IMR-90 (cell line): ENCODE measurements at places on chromosomes 1 and 21. TPM values are rescaled to one million over a fixed set of nuclear protein-coding genes. Genes with fewer than 3 reads are reported as not detected.
A peak's percentile ranks its signal among the peaks of the same experiment; 100 is the strongest.

DNA sequence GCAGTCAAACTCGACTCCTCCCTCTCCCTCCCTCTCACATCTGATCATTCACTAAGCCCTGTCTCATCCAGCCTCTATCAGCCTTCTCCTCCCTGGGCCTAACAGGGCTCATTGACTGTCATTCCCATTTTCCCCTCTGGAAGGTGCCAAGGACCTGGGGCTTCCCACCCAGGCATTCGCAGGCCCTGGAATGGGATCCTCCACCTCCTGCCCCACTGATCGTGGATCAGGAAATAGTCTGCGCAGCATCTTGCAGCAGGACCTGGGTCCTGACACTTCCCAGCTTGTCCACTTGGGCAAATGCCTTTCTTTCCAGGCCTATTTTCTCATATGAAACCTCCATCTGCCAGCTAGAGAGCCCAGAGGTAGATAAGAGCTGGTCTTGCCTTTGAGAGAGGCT, 71.2 kb upstream of the ZC3H12A start:
- H3K4me1 ChIP-seq: no peaks in the 10 kb centered on the region
- peaks cover 3% of the 10 kb centered on the region; the same call in 1 of the 2 replicates for H3K27me3 ChIP-seq
- H3K4me3 ChIP-seq: no peak overlapping the region
- no peak for DNase-seq

GRCh38 chr21:24289539-24289938, 1317.7 kb downstream of the MRPL39 start:
- no peaks in the 10 kb centered on the region for H3K27me3 ChIP-seq
- DNase-seq: no peak
- H3K36me3 ChIP-seq: no peaks in the 10 kb centered on the region
- H3K4me1 ChIP-seq: no peaks in the 10 kb centered on the region

DNA sequence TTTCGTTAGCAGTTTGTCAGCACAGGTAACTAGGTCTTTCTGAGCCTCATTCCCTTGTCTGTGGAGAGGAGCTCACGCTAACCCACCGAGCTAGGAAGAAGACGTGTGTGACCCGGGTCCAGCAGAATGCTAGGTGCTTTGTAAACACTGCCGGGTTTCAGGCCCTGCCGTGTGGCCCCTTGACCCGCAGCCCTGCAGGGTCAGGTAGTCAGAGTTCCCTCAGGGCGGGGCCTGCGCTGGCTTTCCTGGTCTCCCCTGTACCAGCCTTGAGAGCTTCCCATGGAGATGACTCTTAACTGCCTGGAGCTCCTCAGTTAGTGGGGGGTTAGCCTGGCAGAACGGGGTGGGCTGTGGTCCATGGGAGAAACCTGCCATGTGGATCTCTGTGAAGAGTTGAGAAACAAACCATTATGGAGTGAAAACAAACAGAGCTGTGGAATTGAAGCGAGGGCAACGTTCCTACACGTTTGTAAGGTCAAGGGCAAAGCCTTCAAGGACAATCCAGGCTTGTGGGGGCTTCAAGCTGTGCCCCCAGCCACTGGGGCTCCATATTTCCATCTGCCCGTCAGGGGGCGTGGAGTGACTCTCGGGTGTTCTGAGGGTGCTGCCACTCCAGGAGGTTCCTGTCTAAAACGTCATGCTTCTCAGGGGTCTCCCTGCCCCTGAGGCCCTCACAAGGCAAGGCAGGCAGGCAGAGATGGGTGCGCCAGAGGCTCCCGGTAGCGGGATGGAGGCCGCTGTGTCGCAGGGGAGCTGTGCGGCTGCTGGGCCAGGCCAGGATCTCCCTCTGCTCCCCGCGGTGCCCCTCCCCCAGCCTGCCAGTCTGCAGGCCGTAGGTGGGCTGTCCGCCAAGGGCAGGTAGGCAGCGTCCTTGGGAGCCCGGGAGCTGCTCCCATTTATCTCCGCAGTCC, 23.8 kb downstream of the LHX4 start:
- peaks cover 16% of the 10 kb centered on the region for H3K27me3 ChIP-seq
- H3K36me3 ChIP-seq: no peaks in the 10 kb centered on the region
- H3K4me1 ChIP-seq: peaks cover 4% of the 10 kb centered on the region; the same call in 1 of the 2 replicates
- H3K4me3 ChIP-seq: no peak overlapping the region

DNA sequence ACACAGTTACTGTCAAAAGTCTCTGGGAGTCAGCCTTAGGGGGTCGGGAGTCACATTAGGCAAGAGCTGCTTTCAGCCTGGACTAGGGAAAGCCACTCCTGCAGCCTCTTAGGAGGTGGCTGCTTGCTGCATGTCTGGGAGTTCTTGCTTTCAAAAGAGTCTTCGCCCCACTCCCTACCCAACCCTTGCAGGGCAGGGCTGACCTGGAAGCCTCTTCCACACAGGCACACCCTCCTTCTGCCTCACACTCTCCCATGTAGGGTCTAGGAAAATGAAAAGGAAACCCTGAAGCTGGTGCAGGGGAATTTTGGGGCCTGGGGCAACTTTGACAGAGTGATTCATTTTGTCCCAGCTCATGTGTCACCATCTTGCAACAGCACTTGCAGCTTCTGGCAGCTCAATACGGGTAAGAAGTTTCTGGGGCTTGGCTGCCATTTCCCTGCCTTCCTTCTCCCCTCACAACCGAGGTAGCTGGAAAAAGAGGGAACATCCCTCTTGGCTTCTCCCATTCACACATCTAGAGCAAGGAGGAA, 37.3 kb downstream of the KCND3 start:
- no peaks in the 10 kb centered on the region for H3K36me3 ChIP-seq
- H3K4me3 ChIP-seq: no peak overlapping the region
- H3K27me3 ChIP-seq: peaks cover 2% of the 10 kb centered on the region
- no peak overlapping the region for H3K27ac ChIP-seq
- no peak for DNase-seq

DNA sequence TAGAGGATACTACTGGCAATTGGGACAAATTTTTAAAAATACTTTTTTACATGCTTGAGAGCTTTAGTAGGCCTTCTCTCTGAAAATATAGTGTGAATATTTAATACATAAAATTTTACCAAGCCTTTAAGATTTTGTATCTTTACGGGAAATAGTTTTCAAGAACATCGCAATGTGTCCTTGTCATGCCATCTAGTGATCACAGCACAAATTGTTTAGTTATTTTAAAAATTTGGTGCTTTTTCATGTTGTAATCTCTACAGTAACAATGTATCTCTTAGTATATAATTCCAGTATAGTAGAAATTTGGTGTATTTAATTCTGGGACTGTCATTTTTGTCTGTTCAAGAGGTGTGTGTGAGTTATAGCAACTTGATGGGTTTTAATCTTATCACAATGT, 6.7 kb downstream of the CDC7 start:
- H3K36me3 ChIP-seq: no peaks in the 10 kb centered on the region
- no peak overlapping the region for H3K27ac ChIP-seq
- H3K4me1 ChIP-seq: no peaks in the 10 kb centered on the region; the same call in 1 of the 2 replicates
- no peak for DNase-seq
- no peak overlapping the region for H3K4me3 ChIP-seq

DNA sequence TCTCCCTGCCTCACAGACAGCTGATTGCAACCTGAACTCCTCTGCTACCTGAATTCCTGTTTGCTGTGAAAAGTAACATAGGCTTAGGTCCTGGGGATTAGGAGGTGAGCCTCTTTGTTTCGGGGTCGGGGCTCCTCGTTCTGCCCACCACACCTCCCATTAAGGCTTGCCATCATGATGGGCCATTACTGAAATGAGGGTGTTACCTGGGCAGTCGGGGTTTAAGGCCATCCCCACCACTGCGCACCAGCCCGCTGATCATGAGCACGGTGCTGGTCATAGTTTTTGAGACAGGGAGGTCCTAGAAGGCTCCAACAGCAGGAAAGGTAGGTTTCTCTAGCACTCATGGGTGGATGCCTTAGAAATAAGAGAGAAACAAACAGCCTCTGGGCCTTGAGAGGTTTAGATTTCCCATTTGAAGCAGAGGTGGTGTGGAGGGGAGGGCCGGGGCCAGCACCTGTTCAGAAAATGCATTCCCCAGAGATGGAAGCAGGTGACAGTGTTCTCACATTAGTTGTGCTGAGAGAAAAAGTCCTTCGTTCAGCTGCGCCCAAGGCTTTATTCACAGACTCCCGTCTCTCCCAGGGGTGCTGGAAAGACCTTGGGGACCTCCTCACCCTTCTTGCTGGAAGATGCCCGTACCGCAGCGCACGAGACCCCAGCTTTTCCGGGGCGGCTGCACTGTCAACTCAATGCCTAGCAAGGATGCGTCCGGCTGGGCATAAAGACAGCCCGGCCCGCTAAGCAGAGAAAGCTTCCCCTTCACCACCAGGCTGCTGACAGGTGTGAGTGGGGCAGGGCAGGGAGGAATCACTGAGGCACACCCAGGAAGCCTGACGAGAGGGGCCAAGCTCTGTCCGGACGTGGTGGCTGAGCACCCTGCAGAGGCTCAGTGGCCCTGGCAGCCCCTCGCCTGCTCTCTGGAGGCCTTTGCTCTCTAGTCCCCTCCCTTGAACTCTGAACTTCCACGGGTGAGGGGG, 125.5 kb downstream of the PGBD5 start:
- peaks cover 2% of the 10 kb centered on the region; the same call in 1 of the 2 replicates for H3K27me3 ChIP-seq
- no peaks in the 10 kb centered on the region for H3K36me3 ChIP-seq
- H3K4me1 ChIP-seq: no peaks in the 10 kb centered on the region
- H3K4me3 ChIP-seq: no peak overlapping the region
- no peak overlapping the region for H3K27ac ChIP-seq
- no peak for DNase-seq

- H3K4me3 ChIP-seq: peak overlapping the region; percentile 93
- peaks cover 8% of the 10 kb centered on the region for H3K4me1 ChIP-seq
- H3K36me3 ChIP-seq: peaks cover 21% of the 10 kb centered on the region
- no peak for DNase-seq
- H3K27ac ChIP-seq: peak overlapping the region; percentile 70; the same call in 1 of the 2 replicates
- no peaks in the 10 kb centered on the region for H3K27me3 ChIP-seq
Measured at GRCh38 chr1:11058595-11059154, 1.1 kb downstream of the SRM start.

GRCh38 chr1:117871013-117871412, 58.4 kb downstream of the GDAP2 start:
- H3K36me3 ChIP-seq: peaks cover 31% of the 10 kb centered on the region
- no peak overlapping the region for H3K4me3 ChIP-seq
- no peak for DNase-seq
- no peak overlapping the region for H3K27ac ChIP-seq

- no peak overlapping the region for H3K4me3 ChIP-seq
- H3K4me1 ChIP-seq: no peaks in the 10 kb centered on the region
- H3K27me3 ChIP-seq: peaks cover under 1% of the 10 kb centered on the region; the same call in 1 of the 2 replicates
Measured at GRCh38 chr1:168146626-168147025, 9.9 kb upstream of the GPR161 start.

DNA sequence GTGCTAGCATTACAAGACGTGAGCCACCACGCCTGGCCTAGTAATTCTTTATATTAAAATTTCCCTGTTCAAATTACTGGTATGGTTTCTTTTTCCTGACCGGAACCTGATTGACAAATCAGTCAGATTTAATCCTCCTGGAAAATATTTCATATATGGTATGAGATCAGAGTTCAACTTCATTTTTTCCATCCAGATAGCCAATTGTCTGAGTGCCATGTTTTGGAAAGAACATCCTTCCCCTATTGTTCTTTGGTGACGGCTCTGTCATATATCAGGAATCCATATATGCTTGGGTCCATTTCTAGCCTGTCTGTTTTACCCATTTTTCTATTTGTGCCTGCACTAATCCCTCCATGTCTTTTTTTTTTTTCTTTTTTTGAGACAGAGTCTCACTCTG, 39.1 kb upstream of the KLF17 start:
- DNase-seq: no peak
- no peaks in the 10 kb centered on the region for H3K36me3 ChIP-seq
- no peak overlapping the region for H3K4me3 ChIP-seq
- no peak overlapping the region for H3K27ac ChIP-seq
- 0 out of 2 replicates have a peak, but pooled peaks cover 2% of the 10 kb centered on the region for H3K4me1 ChIP-seq

DNA sequence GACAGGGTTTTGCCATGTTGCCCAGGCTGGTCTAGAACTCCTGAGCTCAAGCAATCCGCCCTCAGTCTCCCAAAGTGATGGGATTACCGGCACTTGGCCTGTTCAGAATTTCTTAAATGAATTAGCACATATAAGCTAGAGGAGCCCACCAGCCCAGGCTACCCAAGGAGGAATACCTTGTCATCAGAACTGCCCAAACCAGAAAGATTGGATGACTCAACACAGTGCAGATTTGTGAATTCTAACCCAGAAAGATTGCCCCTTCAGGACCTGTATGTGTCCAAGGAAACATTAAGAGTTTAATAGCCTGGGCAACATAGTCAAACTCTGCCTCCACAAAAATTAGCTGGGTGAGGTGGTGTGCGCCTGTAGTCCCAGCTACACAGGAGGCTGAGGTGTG, 14.0 kb upstream of the LIN9 start:
- DNase-seq: no peak
- H3K36me3 ChIP-seq: no peaks in the 10 kb centered on the region
- no peak overlapping the region for H3K27ac ChIP-seq
- H3K27me3 ChIP-seq: peaks cover 3% of the 10 kb centered on the region; the same call in 1 of the 2 replicates
- no peak overlapping the region for H3K4me3 ChIP-seq
- no peaks in the 10 kb centered on the region for H3K4me1 ChIP-seq

- peaks cover 7% of the 10 kb centered on the region; the same call in 1 of the 2 replicates for H3K4me1 ChIP-seq
- peaks cover 7% of the 10 kb centered on the region for H3K27me3 ChIP-seq
- H3K27ac ChIP-seq: no peak overlapping the region
- H3K4me3 ChIP-seq: no peak overlapping the region
- peak; percentile 14 for DNase-seq
Measured at GRCh38 chr1:15243275-15244043, 3.6 kb upstream of the FHAD1 start.

DNA sequence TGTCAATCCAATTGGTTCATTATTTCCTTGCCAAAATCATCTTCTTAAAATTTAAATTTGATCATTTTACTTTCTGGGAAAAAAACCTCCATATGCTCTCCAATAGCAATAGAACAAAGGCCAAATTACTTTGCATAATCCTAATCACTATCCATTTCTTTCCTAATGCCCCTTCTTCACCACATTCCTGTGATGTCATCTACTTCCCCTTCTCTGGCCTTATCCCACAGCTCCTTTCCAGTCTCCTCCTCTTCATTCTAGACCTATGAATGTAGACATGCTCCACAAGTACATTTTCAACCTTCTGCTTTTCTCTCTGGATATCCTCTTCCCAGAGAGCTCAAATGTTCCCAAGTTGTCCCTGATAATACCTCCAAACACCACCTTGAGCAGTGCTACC, 216.6 kb downstream of the MRPL39 start:
- no peaks in the 10 kb centered on the region for H3K4me1 ChIP-seq
- no peaks in the 10 kb centered on the region for H3K36me3 ChIP-seq
- H3K4me3 ChIP-seq: no peak overlapping the region
- no peak for DNase-seq
- no peak overlapping the region for H3K27ac ChIP-seq

DNA sequence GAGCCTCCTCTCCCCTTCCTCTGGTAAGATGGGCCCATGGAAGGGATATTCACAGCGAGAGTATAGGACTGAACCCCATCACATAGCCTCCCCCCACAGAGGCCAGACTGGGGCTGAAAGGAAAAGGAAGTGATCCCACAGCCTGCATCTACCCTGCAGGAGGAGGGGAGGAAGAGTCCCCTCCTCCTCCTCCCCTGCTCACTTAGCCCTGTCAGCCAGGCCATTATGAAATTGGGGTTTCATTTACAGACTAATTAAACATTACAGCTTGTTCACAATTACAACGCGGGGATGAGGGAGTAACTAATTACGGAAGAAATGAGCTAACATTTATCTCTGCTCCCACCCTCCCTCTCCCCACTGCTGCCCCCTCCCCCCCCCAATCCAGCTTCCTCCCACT, 25.4 kb downstream of the DMAP1 start:
- H3K4me1 ChIP-seq: peaks cover 11% of the 10 kb centered on the region
- H3K36me3 ChIP-seq: peaks cover 3% of the 10 kb centered on the region; the same call in 1 of the 2 replicates
- no peak overlapping the region for H3K4me3 ChIP-seq
- H3K27me3 ChIP-seq: no peaks in the 10 kb centered on the region
- H3K27ac ChIP-seq: no peak overlapping the region

S1PR1 gene
- 14.1 and 15.6 TPM in 2 replicates for polyA plus RNA-seq

DNMT3L gene
- polyA plus RNA-seq: not detected in 2 replicates

RNU1-4 gene
- not detected in 2 replicates for polyA plus RNA-seq

OR1C1 gene
- not detected in 2 replicates for polyA plus RNA-seq

KIF21B gene
- 0.55 and 0.60 TPM in 2 replicates for polyA plus RNA-seq

MCOLN3 gene
- 0.03 TPM in 1 of 2 replicates, not detected in the other for polyA plus RNA-seq

SYCP1 gene
- polyA plus RNA-seq: not detected in 2 replicates

CELA2A gene
- not detected in 2 replicates for polyA plus RNA-seq

SEMA6C gene
- polyA plus RNA-seq: 2.0 and 2.6 TPM in 2 replicates

PHLDA3 gene
- polyA plus RNA-seq: 102 and 122 TPM in 2 replicates
